ENCODE measurements at places on chromosomes 16 and 17.

- no peak for DNase-seq
These were observed 9.7 kb upstream of the TNS4 start for GRCh38 chr17:40511136-40511535.

DNA sequence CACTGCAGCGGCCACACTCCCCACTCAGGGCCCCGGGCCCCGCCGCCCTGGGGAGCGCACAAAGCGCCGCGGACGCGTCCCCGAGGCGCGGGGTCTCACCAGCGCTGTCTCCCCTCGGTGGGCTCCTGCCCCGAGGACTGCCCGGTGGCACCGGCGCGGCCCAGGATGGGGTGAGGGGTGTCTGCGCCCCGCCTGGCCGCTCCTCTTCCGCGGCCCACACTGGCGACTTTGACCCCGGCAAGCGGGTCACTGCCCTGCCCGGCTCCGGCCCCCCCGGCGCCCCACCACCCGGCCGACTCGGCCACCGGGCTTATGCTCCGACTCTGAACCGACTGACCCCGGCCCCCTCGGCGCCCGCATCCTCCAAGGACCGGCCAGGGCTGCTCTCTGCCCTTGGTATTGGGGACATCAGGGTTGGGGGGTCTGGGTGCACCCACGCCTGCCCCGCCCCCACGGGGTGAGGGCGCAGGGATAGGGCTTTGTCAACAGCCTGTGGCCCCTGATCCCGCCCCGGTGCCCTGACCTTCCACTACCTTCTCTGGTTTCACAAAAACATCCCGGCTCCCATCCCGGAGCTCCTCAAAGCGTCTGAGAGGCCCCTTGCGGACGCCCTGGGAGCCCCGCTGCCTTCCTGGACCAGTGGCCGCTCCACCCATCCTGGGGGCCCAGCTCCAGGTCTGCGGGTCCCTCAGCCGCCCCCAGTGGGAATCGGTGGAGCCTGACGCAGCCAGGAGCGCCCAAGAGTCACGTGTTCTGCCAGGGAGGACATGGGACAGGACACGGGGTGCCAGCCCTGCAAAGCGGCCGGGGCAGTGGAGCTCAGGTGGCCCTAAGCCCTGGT lies 829 bp downstream of the GCGR start:
- no peak for DNase-seq

- DNase-seq = no peak
These were observed 24.2 kb downstream of the FAM117A start for GRCh38 chr17:49739641-49740271.

GRCh38 chr17:36846410-36847292 lies 90.6 kb upstream of the LHX1 start:
- no peak for DNase-seq

DNA sequence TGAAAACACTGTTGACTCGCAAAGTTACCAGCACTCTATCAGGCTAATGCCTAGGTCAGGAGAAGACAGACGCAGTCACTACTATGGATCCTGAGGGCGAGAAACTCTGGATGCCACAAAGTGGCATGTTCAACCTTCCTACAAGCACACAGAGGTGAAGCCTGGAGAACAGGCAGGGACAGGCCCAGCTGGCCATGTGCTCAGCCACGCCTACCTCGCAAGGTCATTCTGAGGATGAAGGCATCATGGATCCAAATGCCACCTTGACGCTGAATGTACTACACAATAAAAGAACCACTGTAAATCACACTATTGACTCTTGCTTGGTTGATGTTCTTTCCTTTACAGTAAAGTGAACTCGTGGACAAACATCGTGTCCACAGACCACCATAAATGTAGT lies 85.8 kb downstream of the ANKRD11 start:
- no peak for DNase-seq

DNA sequence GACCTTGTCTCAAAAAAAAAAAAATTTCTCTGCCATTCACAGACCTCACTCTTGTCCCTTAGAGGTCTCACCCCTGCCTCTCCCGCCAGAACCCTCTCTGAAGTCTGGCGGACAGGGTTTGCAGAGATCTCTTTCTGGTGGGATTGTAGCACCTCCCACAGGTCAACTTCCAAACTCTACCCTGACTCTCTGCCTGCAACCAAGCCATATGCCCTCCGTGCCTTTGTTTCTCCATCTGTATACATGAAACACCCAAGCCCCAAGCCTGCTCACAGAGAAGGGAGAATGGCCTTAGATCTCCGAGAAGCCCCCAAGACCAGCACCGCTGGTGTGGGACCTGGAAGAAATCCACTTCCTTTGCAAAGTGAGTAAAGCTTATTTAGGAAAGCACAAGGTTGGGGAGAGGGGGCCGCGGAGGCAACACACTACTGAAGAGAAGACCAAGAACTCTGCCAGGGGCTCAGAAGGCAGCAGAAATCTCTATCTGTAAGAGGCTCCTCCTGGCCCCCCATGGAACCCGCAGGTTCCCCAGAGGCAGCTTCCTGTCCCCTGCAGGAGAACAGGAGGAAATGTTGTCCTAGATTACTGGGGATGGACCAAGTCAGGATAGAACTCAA lies 219.9 kb downstream of the C16orf78 start:
- DNase-seq = no peak

DNA sequence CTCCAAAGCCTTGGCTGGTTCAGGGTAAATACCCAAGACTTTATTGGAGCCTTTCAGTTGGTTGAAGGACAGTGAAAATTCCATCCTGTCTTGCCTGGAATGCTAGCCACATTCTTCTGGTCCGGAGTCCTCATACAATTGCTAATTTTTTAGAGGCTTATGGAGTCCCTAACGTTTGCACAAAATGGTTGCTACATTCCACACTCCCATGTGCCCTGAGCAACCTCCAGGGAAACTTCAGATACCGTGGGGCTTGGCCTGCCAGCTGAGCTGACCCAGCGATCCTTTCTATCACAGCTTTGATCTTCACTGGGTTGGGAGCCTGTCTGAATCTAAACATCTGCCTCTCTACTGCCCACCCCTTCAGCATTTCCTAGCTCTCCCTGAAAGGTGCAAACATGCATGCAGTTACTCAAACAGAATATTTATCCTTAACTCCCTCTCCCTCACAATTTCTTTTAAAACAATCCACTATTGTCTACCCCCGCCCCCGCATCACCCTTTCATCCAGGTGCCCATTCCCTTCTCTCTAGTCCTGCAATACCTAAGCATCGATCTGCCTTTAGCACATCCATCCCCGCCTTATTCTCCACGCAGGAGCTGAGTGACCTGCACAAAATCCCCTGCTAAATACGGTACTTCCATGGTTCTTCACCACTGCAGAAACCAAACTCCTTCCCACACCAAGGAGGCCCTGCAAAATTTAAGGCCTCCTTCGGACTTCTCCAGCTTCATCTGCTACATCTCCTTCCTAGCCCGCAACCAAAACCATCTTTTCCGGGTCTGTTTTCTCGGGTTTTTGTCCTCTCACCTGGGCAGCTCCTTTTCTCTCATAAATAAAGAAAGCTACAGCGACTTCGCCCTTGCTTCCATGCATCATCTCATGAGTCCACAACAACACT lies 810 bp upstream of the GAN start:
- DNase-seq = peak; percentile 80

DNA sequence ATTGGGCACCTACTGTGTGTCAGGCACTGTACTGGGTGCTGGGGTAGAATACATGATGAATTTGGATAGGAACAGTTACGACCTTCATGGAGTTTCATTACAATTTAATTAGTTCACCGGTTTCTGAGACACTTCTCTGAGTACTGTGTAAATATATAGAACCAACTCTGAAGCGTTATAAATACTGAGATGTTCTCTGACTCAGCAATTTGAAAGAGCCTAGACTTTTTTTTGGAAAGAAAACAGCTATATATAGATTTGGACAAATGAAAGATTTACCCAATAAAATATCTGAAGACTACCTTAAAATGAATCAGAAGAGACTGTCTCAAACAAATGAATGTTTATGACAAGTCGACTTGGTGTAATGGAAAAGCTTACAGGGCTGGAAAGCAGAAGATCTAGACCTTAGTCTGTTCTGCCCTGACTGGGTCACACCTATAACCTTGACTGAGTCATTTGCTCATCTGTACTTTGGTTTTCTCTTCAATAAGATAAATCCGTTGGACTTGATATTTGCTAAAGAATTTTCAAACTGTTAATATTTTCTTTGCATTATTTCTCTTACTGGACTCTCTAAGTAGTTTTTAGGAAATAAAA lies 4.6 kb upstream of the GAN start:
- no peak for DNase-seq

DNA sequence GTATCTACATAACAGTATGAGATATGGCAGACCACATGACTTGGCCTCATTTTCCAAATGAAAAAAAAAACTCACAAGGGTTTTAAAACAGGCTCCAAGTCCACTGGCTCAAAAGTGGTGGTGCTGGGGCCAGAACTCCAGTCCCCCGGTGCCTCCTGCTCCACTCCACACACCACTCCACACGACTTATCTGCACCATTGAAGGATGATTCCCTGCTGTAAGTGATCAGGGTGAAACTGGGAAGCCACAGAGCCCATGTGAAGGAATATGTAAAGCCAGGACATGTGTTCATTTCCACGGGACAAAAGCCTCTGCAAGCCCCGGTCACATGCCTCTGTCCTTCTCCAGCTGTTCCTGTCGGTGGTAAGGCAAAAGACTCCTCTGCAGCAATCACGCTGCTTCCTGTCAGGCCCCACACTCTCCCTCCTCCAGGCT lies 97.2 kb downstream of the ZNF18 start:
- no peak for DNase-seq

GRCh38 chr17:44147812-44148211 lies 6.1 kb downstream of the HROB start:
- DNase-seq = no peak

DNA sequence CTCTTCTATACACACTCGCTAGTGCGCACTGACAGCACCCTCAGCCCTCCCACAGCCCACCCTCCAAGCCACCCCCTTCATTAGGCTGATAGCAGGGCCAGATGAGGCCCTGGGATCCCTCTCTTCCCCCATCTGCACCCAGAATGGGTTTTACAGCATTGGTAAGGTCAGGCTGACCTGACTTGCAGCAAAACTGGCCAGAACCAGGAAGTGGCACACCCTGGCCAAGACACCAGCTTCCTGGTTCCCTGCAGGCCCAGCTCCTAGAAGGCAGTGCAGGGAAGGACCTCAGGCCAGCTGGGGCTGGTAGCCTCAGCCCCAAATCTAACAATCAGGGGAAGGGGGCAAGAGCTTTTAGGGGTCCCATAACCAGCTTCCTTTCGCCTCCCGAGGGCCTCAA lies 50.0 kb upstream of the MRPS23 start:
- peak; percentile 44 for DNase-seq

DNA sequence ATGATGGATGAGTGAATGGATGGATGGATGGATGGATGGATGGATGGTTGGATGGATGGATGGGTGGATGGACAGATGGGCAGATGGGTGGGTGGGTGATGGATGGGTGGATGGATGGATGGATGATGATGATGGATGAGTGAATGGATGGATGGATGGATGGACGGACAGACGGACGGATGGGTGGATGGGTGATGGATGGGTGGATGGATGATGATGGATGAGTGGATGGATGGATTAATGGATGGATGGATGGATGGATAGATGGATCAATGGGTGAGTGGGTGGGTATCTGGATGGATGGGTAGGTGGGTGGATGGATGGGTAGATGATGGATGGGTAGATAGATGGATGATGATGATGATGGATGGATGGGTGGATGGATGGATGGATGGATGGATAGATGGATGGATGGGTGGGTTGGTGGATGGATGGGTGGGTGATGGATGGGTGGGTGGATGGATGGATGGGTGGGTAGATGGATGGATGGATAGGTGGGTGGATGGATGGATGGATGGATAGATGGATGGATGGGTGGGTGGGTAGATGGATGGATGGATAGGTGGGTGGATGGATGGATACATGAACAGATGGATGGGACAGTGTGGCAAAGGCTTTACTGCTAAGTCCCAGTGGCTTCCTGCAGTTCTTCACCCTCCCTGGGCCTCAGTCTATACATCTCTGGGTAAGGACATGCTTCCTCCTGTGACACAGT lies 30.2 kb upstream of the ZFPM1 start:
- DNase-seq = no peak

DNA sequence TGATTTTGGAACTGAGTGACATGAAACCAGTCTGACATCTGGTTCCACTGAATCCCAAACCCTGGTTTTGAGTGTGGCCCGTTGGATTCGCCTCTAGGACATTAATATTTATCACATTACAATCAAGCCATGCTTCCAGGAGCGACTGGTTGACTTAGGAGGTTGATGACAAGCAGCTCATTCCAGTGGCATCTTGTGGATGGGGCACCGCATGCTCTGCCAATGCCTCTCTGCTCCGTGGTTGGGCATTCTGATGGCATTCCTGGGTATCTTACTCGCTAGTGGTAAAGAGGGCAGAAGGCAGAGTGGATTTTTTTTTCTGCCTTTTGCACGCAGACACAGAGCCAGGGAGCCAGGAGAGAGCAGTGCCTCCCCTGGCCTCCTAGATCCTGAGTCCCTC lies 31.4 kb downstream of the CACNG4 start:
- no peak for DNase-seq

- no peak for DNase-seq
These were observed 48.0 kb downstream of the SF3B3 start for GRCh38 chr16:70571623-70572022.

GRCh38 chr16:48269011-48269410 lies 21.7 kb upstream of the ABCC11 start:
- DNase-seq = no peak

DNA sequence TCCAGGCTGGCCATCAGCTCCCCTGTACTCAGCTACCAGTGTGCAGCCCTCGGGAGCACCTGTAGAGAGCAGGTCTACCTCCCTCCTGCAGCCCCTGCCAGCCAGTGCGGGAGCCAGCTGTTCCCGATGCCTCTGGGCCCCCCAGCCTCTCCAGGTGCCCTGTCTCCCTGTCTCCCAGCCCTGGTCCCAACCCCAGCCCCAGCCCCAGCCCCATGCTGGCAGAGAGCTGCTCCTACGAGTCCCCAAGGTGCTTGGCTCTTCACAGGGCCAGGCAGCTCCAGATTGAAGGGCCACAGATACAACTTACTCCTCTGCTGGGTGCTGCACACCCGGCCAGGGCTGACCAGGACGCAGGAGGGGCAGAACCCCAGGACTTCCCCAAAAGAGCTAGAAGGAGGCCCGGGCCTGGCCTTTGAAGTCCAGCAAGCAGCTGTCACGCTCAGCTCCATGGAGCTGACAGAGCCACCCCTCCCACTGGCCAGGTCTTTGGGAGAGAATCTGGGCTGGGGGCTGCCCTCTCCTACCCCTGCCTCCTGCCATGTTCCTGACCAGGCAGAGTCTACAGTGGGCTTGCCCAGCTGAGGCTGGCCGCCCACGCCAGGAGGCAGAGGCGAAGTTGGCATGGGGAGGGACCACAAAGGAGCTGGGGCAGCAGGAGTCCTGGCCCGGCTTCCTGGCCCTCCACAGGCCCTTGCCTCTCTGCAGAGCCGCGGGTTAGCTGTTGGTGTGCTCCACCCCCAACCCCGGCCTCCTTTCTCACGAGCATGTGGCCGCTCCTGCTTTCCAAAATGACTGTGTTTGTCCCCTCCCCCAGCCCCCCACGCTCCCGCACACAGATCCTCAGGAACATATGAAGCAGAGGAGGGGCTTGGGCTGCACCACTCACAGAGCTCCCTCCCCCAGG lies 9.5 kb upstream of the ADAM11 start:
- no peak for DNase-seq

GRCh38 chr17:44653384-44653783 lies 2.9 kb upstream of the MEIOC start:
- no peak for DNase-seq

- peak; percentile 77 for DNase-seq
These were observed 106.4 kb downstream of the SLC39A11 start for GRCh38 chr17:72985882-72986720.
